Hepatocyte (in vitro differentiated cells): ENCODE measurements at places on chromosomes 11 and 22.

GRCh38 chr11:119415517-119415916 is 7.5 kb downstream of the THY1 start:
- no peak for DNase-seq

GRCh38 chr22:20752104-20752741 is 21.7 kb upstream of the SERPIND1 start:
- DNase-seq: no peak

DNA sequence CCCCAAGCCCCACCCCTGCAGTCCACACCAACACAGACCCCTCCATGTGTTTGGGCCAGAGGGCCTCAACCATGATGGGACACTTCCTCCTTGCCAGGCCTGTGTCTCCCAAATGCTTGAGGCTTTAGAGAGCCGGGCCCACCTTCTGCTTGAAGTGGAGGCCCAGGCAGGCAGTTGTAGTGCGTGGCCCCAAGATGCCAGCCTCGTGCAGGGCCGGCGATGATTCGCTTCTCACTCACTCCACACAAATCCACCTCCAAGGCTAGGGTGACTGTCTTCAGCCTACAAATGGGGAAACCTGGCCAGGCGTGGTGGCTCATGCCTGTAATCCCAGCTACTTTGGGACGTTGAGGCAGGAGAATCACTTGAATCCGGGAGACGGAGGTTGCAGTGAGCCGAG is 5.7 kb downstream of the PRR5 start:
- DNase-seq: no peak

GRCh38 chr11:11251394-11251970 is 101.6 kb downstream of the CSNK2A3 start:
- DNase-seq: no peak

GRCh38 chr11:124954590-124954955 is 571 bp downstream of the CCDC15 start:
- no peak for DNase-seq
